ENCODE measurements at places on chromosomes 13 and 19.

DNA sequence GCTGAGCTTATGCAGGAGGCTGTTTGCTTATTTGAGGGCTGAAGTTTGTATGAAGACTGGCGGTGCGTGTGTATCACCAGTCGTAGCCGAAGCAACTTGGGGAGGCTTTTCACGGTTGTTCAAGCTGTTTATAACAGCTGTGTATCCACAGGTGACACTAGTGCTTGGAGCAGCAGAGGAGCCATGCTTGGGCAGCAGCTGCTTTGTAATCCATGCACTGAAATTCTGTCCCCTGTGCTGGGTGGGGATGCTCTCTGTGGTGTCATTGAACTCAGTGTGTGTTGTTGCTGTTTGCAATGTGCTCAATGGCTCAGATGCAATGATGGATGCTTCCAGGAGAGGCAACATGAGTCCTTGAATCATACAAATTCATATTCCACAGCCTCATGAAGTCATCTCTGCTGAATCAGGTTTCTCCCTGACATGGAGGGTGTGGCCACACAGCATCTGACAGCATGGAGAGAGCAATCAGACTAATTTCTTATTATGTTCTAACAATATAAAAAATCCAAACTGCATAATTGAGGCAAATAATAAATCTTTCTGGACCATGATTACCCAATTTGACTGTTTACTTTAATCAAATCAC, 18.8 kb upstream of the GTF3A start:
- no peak for DNase-seq

DNA sequence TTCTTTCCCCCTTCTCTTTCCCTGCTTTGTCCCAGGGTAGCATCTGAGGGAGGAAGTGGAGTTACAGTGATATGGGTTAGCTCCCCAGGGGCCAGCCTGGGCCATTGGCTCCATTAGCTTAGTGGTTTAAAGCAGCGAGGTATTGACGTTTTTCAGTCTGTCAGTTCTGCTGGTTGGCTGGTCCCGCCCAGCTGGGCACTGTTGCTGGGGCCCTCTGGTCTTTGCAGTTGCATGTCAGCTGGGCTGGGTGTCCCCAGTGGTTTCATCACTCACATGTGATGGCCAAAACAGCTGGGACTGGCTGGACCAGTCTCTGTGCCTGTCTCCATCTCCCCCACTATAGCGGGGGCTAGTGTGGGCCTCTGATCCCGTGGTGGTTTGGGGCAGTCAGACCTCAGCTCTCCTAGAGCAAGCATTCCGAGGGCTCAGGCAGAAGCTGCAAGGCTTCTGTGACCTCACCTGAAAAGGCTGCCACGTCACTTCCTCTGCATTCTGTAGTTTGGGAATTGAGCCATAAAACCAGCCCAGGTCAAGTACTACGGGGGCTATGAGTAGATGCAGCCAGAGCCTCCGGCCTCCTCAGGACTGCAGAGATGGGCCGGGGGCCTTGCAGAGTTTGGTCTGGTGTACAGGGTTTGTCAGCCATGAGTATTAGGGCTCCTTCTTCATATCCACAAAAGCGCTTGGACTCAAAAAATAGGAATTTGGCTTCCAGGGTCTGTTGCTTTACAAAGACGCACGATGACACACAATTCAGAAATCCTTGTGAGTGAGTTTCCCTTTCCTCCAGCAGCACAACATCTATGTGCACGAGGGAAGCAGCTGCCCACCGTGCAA, 30.0 kb downstream of the TSSK6 start:
- DNase-seq = no peak

- no peak for DNase-seq
Measured at GRCh38 chr13:33033051-33033812, 17.0 kb downstream of the KL start.

GRCh38 chr13:43785261-43785649, 1.5 kb downstream of the ENOX1 start:
- no peak for DNase-seq

GRCh38 chr13:105084931-105085330, 1450.5 kb downstream of the EFNB2 start:
- DNase-seq = no peak

Measured in CD4-positive, alpha-beta T cell treated with Interleukin-15 for 1 hour (primary cell).